ENCODE measurements at places on chromosomes 13 and 19.

DNA sequence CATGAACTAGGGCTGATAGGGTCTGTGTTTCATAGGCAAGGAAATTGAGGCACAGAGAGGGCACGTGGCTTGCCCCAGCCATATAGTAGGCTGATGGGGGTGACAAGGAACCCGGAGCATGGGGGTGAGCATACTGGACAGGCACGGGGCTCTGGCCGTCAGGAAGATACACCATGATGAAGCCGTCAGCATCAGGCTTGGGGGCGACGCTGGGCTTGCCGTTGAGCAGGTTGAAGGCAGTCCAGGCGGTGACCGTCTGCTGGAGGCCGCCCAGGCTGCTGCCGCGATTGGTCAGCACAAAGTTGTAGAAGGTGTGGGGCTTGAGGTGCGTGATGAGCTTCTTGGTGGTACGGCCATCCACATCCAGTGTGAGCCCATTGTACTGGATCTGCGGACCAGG is 119.7 kb downstream of the PTPRS start:
- no peak for DNase-seq

GRCh38 chr19:6378486-6378885 is 2.8 kb upstream of the PSPN start:
- DNase-seq, result no peak

- DNase-seq, result no peak
These were observed 77.6 kb downstream of the LRCH1 start for GRCh38 chr13:46630431-46631178.

- no peak for DNase-seq
These were observed 81.6 kb downstream of the DPF1 start for GRCh38 chr19:38142176-38143035.

GRCh38 chr13:96822895-96823294 is 171.4 kb downstream of the OXGR1 start:
- DNase-seq, result no peak

DNA sequence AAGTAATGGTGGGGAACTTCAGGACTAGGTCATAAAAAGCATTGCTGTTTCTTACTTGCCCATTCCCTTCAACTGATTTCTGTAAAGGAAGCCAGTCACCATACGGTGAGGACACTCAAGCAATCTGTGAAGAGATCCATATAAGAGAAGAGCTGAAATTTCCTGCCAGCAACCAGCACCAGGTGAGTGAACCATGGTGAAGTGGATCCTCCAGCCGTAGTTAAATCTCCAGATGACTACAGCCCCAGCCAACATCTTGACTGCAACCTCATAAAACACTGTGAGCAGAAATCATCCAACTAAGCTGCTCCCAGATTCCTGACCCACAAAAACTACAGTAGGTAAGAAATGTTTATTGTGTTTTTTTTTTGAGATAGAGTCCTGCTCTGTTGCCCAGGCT is 3.8 kb upstream of the SLC6A16 start:
- DNase-seq, result no peak

DNA sequence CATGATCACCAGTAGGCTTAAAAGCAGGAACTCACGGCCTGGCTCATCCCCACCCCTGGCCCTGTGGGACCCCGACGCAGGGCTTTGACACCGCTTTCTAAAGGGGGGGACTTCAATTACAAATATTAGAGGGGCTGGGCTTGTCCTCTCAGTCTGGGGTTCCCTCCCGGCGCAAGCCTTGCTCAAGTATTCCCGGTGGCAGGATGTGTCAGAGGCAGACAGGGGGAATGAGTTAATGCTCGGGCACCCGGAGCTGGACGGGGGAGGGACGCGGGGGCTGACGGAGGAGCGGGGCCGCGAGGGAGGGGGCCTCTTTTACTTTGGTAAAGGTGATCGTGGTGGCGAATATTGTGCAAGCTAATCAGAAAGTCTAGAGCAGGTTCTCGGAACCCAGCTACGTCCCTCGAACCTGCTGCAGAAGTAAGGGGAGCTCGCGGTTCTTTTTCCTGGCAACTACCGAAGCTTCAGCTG is 1.1 kb downstream of the FGF14 start:
- no peak for DNase-seq

DNA sequence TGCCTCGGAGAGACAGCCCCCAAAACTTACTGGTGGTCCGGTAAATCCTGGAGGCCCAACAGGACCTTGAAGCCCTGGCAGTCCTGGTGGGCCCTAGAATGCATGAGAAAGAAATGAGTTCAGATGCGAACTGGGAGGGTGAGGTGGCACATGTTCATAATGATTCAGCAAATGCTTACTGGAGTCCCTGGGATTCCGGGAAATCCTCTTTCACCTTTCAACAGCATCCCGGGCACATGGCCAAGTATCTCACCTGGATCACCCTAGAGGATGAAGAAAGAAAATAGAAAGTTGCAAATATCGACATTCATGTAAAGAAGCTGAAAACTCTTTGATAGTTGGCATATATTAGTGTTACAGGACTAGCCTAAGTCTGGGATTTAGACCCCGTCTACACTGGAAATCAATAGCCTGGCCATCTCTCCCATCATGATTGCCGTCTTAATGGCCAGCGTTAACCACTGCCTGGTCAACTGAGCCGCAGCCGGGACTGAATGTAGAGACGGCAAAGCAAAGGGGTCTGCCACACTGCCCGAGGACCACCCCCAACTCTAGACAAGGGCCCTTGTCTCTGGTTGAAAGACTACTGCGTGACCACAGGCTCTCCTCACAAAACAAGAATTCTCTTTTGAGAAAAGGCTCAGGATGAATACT is 96.9 kb downstream of the COL4A1 start:
- no peak for DNase-seq

DNA sequence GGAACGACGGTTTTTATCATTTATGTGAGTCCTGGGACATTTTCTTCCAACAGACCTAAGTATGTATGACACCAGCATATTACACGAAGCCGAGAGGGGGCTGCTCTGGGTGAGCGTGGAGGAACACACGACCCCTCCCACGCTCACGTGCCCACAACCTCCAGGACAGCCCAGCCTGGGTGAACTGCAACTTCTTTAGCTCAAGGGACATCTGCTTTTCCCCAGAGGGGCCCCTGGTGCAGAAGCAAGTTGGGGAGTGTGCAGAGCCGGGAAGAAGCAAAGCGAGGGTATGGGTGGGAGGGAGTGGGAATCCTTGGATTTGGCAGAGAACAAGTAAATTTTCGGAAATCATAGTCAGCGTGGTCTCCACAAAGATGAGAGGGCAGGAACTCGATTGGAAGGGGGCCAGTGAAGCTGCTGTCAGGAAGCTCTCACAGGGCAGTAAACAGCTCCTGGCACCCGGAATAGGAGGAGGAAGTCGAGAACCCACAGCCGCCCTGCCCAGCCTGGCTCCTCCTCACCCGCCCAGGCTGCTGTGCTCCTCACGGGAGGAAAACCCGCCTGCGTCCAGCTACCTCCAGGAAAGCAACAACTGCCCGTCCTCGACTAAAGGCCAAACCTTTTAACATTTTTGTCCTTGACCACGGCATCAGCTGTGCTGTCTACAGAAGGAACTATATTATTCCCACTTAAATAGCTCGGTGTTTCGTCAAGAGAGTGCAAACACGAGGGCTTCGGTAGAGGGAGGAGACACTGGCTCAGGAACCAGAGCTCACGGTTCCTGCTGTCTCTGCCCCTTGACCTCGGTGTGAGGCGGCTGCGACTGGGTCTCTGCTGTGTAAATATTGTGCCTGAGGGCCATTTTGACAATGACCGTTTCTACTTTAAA is 17.2 kb upstream of the CFAP97D2 start:
- peak; percentile 85 for DNase-seq

- DNase-seq, result no peak
These were observed 12.4 kb upstream of the SIGLEC12 start for GRCh38 chr19:51513968-51514367.

DNA sequence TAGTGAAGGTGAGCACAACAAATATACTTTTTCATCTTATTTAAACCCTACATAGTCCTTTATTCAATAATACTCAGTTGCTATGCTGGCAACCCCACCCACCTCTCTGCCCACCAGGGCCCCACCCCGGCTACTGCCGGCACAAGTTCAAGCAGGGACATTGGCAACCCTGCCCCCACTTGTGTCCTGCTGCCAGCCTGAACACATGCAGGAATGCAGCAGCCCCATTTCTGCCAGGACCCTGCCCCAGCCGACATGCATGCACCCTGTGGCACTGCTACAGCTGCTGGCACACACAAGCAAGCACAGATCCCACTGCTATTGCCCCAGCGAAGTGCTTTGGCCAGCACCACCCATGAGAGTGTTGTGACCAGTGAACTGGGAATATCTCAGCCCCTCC is 289.8 kb downstream of the COG6 start:
- no peak for DNase-seq

DNA sequence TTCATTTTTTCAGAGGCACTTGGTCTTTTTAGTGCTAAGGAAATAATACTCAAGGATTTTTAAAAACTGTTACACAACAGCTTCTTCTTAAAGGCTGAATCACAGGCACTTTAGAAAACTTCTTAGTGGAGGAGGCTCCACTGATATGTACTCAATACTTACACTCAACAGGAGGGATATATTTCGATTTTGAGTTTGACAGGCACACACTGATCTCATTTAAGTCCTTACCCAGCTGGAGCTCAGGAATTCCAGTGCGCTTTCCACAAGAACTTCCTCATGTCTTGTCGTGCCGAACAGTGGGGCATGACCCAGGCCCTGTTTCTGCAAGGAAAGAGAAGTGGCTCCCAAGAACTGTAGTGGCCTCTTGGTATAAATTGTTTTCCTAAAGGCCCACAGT is 103.8 kb downstream of the RGCC start:
- no peak for DNase-seq

DNA sequence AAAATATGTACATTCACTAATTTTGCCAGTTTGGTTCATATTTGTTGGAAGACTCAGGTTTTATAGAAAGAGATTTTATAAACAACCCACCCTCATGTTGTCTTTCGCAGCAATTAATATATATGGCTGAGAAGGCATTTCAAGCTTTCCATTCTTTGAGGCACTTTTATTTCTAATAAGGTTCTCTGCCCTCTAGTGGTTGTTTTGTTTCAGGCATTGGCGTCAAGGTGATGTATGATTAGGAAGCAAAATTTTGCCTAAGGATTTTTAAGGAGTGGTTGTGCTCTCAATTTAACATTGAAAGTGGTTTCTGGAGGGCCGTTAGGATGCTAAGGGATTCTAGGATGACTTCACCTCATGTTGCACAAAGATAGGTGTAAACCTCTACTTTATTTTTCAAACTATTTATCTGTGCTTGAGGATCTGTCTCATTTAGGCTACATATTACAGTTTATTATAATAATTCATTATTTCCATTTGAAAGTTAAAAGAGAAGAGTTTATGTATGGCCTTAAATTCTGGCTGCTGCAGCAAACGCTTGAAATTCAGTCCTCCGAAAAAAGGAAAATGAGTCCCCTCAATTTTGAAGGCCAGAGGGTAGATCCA is 35.9 kb downstream of the OXGR1 start:
- no peak for DNase-seq

DNA sequence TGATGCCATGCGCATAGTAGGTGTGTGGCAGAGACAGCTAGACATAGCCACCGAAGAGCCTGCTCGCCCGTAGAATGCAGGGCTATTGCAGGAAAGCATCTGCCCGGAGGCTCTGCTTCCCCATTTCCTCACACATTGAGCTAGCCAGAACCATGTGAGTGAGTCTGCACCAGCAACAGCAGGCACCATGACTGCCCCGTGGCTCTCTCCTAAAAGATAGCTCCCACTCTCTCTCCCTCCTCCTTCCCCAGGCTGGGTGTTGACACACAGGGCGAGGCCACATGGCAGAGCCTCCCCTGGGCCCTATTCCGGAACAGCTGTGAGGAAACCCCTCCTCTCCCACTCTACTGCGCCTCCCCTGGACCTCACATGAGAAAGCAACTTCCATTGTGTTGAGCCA is 52.3 kb upstream of the ATP12A start:
- DNase-seq, result no peak

- no peak for DNase-seq
These were observed 6.2 kb downstream of the RPL28 start for GRCh38 chr19:55391702-55392615.

DNA sequence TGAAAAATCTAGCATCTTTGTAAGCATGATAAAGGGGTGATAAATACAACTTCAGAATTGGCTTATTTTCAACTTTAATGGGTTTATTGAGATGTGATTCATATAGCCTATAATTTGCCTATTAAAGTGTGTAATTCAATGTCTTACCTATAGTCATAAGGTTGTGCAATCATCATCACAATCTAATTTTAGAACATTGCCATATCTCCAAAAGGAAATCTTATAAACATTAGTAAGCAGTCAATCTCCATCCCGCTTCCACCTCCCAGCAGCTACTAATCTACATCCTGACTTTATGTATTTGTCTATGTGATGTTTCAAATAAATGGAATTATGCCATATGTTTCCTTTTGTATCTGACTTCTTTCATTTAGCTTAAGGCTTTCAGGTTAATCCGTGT is 145.2 kb upstream of the KLHL1 start:
- DNase-seq, result no peak

DNA sequence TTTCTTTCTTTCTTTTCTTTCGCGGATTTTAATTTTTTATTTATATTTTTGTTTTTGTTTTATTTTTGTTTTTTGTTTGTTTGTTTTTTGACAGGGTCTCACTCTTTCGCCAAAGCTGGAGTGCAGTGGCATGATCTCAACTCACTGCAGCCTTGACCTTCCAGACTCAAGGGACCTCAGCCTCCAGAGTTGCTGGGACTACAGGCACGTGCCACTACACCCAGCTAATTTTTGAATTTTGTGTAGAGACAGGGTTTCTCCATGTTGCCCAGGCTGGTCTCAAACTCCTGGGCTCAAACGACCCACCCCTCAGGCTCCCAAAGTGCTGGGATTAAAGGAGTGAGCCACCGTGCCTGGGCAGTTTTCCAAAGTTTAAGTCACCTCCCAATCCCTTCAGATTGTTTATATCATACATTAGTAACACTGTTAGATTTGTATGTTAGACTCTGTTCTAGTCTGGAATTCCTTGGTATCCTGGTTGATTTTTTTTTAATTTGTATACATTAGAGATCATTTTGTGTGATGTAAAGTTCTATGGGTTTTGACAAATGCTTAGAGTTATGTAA is 597.3 kb downstream of the DCT start:
- no peak for DNase-seq

DNA sequence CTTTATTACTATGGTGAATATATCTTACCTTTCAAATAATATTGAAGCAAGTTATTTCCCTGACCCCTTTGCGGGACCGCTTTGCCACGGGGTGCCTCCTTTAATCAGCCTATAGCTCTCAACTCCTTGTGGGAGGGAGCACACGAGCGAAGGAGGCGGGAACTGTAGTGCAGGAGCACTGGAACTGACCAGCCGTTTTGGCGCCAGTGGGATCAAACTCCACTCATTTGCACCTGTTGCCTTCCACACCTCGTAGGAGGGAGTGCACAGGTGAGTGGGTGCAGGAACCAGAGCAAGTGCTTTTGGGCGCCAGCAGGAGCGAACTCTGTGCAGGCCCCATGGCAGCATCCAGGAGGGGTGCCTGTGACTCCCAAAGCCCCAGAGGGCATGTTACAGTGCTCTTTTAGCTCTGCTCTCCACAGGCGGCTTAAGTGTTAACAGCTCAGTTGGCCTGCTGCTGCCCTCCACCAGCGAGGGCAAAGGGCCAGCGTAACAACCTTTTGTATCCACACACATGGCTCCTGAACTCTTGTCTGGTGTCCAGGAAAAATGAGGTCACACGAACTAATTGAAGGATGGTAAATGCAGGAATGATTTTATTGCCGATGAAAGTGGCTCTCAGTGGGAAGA is 206.9 kb downstream of the GGACT start:
- DNase-seq, result no peak
